ENCODE measurements at places on chromosomes 16 and 17.

DNA sequence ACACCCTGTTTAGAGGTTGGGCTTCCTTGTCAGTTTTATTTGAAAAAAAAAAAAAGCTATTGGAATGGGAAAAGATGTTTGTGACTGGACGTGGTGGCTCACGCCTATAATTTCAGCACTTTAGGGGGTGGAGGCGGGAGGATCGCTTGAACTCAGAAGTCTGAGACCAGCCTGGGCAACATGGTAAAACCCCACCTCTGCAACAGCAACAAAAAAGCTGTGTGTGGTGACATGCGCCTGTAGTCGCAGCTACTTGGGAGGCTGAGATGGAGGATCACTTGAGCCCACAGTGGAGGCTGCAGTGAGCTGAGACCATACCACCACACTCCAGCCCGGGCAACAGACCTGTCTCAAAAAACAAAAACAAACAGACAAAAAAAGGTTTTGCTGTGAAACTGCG lies 66.1 kb upstream of the SIAH1 start:
- no peak for DNase-seq

DNA sequence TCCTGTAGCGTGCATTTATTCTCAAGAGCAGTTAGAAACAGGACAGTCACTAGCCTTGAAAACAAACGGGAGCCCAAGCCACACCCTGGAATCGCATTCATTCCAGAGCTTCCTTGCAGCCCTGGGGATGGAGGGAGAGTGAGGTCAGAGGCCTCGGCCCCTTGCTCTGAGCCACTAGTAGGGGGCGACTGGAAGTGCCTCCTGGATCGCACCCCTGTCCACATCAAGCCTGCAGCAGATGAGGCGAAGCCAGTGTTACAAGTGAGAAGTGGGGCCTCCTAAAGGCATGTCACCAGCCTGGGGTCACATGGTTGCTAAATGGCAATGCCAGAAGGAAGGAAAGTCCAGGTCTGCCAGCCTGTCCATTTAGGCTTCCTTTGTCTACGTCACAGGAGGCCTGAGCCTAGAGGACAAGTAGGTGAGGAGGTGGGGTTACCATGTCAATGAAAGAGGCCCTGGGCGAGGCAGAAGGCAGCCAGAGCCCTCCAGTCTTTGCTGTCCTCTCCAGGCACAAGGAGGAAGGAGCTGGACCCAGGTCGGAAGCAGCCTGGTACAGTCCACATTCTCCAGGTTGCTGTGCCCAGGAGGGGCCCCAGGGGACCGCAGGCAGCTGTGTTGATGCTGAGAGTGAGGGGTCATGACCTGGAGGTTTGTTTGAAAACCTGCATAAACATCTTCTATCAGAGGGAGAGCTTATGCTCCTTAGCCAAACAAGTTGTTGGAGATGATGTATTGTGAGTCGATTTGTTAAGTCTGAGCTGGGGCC lies 3.0 kb upstream of the RCVRN start:
- no peak for DNase-seq

- no peak for DNase-seq
Measured at GRCh38 chr17:65741710-65742109, 180.3 kb upstream of the AXIN2 start.

DNA sequence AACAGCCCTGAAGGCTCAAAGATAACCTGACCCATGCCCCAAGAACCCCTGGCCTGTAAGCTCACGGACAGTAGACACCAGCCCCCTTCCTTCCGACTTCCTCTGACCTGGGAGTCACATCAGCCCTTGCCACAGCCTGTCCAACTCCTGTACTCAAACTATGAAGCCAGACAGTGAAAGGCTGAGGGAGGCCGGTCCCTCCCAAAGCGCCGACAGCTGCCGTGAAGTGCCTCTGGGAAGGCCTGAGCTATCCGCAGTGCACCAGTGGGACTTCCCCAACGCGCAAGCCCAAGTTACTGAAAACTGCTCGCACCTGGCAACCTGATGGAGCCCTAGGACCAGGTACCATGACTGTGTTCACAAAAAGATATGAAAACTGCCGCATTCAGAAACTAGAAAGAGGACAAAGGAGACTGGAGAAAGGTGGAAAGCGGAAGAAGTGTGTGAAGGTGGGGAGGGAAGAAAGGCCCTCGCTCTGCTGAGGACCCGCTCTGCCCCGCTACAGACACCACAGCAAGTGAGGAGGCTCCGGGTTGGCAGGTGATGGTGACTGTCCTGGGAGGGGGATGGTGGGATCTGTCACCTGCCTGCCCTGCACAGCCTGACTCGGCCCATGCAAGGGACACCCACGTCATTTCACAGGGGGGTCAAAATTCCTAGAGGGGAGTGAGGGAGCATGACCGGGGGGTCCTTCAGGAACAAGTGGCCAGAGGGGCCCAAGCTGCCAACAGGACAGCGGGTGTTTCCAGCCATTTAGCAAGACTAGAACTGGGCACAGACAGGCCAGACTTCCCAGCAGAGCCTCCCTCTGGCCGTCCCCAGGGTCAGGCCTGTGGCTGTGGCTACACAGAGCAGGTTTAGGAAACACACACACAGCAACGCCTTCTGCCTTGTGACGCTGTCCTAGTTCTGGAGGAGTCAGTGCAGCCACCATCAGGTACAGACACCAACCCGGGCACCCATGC lies 13.1 kb upstream of the TRAP1 start:
- DNase-seq, result no peak

DNA sequence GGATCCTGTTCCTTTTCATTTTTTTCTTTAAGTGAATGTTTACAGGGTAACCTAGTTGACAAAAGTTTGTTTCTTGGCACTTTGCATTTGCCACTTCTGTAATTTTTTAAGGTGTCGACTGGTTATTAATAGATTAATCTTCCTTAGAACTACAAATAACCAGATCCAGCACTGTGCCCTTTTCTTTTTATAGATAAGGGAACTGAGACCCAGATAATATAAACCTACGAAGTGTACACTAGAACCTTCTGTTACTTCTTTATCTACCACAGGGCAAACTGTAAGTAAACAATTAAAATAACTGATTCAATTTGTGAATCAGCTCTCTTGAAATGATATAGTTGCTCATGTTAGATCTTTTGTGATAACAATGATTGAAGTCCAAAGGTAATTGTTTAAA lies 55.4 kb downstream of the NLK start:
- no peak for DNase-seq

GRCh38 chr16:84618581-84619460 lies 943 bp upstream of the COTL1 start:
- no peak for DNase-seq

GRCh38 chr17:75317671-75318070 lies 28.4 kb upstream of the SLC25A19 start:
- no peak for DNase-seq

DNA sequence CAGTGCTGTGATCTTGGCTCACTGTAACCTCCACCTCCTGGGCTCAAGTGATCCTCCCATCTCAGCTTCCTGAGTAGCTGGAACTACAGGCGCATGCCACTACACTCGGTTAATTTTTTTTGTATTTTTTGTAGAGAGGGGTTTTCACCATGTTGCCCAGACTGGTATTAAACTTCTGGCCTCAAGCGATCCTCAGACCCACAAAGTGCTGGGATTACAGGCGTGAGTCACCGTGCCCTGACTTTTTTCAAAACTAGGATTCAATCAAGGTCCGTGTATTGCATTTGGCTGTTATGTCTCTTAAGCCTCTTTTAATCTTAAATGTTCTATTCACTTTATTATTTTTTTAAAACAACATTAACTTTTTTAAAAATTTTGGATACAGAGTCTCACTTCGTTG lies 4.3 kb upstream of the CCL22 start:
- no peak for DNase-seq

- DNase-seq, result no peak
Measured at GRCh38 chr16:48126801-48127644, 28.8 kb downstream of the ABCC12 start.

DNA sequence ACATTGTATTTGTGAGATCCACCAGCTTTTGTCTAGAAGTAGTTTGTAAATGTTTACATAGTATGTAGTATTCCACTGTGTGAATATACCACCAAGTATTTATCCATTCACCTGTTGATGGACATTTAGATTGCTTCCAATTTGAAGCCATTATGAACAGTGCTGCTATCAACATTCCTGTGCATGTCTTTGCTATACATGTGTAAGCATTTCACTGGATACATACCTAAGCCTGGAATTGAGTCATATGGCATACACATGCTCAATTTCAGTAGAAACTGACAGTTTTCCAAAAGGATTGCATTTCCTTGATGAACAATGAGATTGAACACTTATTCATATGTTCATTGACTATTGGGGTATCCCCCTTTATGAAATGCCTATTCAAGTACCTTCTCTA lies 540.6 kb upstream of the SOX9 start:
- no peak for DNase-seq

- no peak for DNase-seq
Measured at GRCh38 chr16:51445250-51445649, 294.2 kb upstream of the SALL1 start.
